ENCODE measurements at places on chromosomes 16 and 17. TPM values are rescaled to one million over a fixed set of nuclear protein-coding genes. Genes with fewer than 3 reads are reported as not detected.

DNA sequence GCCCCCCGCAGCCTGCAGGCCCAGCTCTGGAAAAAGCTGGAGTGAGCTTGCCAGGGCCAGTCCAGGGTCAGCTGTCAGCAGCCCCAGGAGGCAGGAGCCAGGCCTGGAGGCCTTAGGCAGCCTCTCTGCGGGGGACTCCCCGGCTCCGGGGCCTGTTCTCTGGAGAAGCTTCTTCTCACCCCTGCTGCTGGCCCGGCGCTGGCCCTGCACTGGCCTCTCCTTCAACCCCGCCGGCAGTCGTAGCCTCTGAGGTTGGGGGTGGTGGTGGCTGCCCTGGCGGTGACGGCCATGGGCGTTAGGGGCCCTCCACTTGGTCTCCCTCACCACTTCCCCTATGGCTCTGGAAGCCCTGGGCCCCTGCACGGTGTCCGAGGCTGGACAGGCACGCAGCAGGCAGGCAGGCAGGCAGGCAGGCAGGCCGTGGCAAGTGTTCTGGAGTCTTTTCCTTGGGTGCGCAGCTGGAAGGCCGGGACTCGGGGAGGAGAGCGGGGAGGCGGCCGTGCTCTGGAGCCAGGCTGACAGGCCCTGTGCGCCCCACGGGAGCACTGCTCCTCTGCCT lies 2.1 kb downstream of the FOXF1 start:
- DNase-seq = no peak

- no peak for DNase-seq
Observed at GRCh38 chr17:81534157-81535006, 6.2 kb downstream of the FSCN2 start.

- DNase-seq = no peak
Observed at GRCh38 chr17:47760409-47761140, 27.5 kb downstream of the TBX21 start.

SLC38A7 gene
- 42.3 TPM for total RNA-seq

ARHGDIG gene
- total RNA-seq = not detected

DLX4 gene
- not detected for total RNA-seq

NPIPA3 gene
- total RNA-seq = 0.43 TPM

ORC6 gene
- 9.9 TPM for total RNA-seq
